ENCODE measurements at places on chromosomes 3 and 15.
A peak's percentile ranks its signal among the peaks of the same experiment; 100 is the strongest.

DNA sequence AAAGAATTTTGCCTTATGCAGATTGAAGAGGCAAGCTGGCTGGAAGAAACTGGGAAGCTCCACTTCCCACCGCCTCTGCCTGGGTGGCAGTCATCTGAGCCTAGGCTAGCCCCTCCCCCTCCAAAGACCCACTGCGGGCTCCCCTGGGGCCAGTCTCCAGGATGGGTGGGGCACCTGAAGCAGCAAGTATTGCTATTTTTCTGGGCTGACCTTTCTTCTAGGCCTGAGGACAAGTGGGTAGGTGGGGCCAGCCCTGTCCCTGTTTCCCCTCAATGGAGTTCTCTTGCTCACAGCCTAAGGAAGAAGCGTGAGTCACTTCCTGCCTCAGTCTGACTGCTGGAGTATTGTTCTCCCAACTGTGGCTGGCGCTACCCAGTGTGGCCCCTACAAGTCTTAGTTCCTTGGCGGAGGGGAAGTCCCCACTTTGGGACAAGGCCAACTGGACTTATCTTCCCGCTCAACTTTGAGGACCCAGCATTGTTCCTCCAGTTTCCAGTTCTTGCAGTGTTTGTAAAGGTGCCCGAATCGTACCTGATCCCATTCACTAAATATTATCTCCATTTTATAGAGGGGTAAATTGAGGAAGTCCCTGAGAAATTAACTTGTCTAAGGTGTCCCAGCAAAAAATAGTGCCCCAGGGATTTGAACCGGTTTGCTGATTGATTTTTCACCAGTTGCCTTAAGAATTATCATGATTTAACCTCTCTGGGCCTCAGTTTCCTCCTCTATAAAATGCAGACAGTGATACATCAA lies 1.4 kb downstream of the FURIN start:
- DNase-seq = no peak

DNA sequence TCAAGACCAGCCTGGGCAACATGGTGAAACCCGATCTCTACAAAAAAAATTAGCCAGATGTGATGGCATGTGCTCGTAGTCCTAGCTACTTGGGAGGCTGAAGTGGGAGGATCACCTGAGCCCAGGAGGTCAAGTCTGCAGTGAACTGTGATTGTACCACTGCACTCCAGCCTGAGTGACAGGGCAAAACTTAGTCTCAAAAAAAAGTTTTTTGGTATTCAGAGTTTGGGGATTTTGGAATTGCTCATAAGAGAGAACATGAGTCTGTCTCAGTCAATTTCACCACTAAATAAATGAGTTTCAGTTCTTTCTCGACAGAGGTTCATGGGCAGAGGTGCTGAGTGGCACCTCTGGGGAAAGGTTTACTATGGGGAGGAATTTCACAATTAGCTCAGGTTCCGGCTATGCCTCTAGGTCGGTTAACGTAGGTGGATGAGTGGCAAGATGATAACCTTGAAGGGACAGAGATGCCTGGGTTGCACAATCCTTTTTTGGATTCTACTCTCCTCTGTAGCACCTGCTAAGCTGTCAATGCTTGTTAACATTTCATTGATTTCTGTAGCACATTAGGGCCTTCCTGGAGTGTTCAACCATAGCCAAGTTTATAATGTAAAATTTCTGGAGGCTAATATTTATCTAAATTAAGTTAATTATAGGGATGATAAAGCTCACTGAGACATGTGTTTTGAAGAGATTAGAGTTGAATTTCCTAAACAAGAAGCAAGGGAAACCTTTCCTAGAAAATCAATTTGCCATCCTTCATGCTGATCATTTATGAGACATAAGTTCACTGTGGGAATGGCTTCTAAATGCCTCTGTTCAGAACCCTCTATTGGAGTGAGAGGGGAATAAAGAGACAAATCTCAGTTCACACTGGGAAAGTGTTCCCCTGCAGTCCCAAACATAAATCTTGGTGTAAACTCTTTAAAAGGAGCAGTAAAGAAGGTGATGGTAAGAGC lies 37.4 kb upstream of the DCP1A start:
- DNase-seq = no peak

- no peak for DNase-seq
Observed at GRCh38 chr3:121995161-121996137, 26.6 kb downstream of the ILDR1 start.

GRCh38 chr3:159763011-159763601 lies 225.5 kb upstream of the IL12A start:
- peak; percentile 54 for DNase-seq

- peak; percentile 58 for DNase-seq
Observed at GRCh38 chr3:72629191-72629631, 219.0 kb downstream of the SHQ1 start.

GRCh38 chr3:58357402-58357801 lies 24.7 kb downstream of the PXK start:
- no peak for DNase-seq

DNA sequence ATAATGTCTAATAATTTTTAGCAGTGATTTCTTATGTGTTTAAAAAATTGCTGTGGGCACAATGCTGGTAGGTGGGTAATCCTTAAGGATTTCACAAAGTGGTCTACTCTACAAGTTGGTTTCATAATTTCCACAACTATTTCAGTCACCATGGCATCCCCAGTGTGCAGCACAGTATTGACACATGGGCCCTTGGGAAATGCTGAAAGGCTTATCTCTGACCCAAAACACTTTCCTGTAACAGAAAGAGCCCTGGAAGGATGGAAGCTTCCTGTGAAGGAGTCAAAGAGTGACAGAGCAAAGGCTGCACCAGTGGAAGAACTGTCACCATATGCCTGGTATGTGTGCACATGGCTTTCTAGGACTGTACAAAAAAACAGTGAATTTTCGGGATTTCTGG lies 153.7 kb downstream of the ANO10 start:
- DNase-seq = no peak

DNA sequence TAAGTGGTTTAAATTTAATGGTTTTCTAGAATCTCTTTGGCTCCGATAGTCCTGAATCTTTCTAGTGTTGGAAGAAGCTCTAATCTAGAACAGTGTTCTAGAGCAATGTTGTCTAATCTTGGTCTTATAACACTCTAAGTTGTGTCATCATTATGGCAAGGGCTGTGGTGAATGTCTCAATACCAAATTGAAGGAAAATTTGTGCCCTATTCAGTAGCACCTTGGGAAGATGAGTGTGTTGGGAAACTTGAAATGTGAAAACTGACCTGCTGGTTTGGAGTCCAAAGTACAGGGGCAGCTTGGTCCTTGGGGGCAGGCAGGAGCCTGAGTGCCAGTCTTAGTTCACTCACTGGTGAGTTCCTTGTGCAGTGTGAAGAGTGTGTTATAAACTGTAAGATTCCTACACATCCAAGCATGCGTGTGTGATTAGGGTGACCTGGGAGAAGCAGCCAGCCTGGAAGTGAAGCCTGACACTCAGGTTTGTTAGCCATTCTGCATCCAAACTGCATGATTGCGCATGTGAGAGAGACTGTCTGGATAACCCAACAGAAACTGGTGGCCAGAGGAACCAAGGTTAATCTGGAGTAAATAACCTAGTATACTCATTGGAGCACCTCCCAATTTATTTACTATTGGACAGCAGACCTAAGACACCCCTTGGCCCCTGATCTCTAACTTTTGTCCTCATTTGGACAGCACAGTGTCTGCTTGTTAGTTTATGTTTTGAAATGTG lies 14.6 kb downstream of the ZNF592 start:
- DNase-seq = no peak

DNA sequence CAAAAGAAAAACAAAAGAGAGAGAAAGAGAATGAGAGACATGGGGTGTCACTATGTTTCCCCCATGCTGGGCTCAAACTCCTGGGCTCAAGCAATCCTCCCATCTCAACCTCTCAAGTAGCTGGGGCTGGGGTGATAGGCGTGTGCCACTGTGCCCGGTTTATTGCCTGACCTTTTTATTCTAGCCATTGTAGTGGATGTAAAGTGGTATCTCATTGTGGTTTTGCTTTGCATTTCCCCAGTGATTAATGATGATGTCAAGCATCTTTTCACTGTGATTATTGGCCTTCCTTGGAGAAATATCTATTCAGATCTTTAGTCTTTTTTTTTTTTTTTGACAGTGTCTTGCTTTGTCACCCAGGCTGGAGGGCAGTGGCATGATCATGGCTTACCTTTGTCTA lies 37.7 kb upstream of the GK5 start:
- no peak for DNase-seq

- DNase-seq = peak; percentile 62
Observed at GRCh38 chr15:92848852-92849598, 51.1 kb upstream of the CHD2 start.

- DNase-seq = no peak
Observed at GRCh38 chr15:93159930-93160329, 70.9 kb upstream of the RGMA start.

GRCh38 chr15:26582840-26583239 lies 190.0 kb downstream of the GABRB3 start:
- no peak for DNase-seq

DNA sequence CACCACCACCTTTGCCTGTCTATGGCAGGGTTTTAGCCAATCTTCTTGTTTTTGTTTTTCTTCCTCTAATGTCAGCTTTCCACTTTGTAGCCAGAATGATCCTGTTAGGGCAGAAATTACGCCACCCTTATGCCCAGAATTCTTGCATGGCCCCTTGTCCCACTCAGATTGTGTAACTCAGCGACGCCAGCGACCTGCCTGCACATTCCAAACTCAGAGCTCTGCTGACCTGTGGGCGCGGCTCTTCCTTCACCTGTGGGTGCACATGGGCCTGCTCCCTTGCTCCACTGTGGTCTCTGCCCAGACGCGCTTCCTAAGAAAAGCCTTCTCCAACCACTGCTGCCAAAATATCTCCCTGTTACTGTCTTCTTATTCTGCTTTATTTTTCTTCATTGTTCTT lies 45.0 kb downstream of the MED12L start:
- no peak for DNase-seq

GRCh38 chr3:136728918-136729317 lies 23.3 kb downstream of the STAG1 start:
- no peak for DNase-seq

- peak; percentile 38 for DNase-seq
Observed at GRCh38 chr3:119469418-119470189, 841 bp downstream of the POGLUT1 start.

GRCh38 chr15:33310481-33311311 lies at the start of gene RYR3:
RYR3 (plus strand) TSS chr15:33310967; CDS start chr15:33311046, 79 bp downstream.
- no peak for DNase-seq

- DNase-seq = no peak
Observed at GRCh38 chr3:24704496-24704895, 209.8 kb upstream of the THRB start.

DNA sequence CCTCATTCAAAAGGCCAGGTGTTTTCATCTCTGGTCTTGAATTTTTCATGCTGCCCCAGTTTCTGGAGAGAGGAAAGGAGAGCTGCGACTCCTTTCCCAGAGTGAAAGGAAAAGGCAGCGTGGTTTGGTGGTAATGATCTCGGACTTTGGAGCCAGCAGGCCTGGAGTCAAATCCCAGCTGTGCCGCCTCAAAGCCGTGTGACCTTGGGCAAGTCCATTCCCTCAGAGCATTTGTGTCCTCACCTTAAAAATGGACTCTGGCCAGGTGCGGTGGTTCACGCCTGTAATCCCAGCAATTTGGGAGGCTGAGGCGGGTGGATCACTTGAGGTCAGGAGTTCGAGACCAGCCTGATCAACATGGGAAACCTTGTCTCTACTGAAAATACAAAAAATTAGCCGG lies 4.7 kb upstream of the CCDC33 start:
- DNase-seq = no peak

- DNase-seq = no peak
Observed at GRCh38 chr15:81092559-81092902, 41.5 kb upstream of the CFAP161 start.

GRCh38 chr3:35633332-35634124 lies 5.8 kb upstream of the ARPP21 start:
- no peak for DNase-seq

- no peak for DNase-seq
Observed at GRCh38 chr3:151248772-151249337, 29.5 kb downstream of the P2RY14 start.

DNA sequence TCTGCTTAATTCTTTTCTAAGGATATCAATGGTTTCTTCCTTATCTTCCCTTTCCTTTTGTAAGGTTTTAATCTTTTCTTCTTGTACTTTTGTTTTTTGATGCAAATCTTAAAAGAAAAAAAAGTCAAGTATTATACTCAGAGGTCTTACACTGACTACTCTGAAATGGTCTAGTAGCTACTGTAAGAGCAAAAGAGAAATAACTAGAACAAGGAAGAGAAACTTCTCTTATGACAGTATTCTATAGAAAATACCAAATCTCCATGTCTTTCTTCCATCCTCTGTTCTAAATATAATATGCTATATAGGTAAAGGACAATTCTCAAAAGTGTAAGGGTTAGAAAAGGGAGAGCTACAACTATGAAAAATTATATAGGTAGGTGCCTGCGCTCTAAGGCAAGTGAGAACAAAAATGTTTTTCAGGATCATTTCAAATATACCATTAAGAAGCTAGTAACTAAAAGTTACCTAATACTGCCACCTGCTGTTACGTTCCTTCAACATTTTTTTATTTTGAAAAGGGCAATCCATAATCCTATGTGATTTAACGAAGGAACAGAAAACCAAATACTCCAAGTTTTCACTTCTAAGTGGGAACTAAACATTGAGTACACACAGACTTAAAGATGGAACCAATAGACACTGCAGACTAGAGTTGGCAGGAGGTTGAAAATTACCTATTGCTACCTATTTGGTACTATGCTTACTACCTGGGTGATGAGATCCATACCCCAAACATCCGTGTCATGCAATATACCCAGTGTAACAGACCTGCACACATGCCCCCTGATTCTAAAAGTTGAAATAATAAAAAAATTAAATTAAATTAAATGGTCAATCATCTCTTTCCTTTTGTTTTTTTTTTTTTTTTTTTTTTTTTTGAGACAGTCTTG lies 36.7 kb downstream of the CIP2A start:
- DNase-seq = peak; percentile 6

DNA sequence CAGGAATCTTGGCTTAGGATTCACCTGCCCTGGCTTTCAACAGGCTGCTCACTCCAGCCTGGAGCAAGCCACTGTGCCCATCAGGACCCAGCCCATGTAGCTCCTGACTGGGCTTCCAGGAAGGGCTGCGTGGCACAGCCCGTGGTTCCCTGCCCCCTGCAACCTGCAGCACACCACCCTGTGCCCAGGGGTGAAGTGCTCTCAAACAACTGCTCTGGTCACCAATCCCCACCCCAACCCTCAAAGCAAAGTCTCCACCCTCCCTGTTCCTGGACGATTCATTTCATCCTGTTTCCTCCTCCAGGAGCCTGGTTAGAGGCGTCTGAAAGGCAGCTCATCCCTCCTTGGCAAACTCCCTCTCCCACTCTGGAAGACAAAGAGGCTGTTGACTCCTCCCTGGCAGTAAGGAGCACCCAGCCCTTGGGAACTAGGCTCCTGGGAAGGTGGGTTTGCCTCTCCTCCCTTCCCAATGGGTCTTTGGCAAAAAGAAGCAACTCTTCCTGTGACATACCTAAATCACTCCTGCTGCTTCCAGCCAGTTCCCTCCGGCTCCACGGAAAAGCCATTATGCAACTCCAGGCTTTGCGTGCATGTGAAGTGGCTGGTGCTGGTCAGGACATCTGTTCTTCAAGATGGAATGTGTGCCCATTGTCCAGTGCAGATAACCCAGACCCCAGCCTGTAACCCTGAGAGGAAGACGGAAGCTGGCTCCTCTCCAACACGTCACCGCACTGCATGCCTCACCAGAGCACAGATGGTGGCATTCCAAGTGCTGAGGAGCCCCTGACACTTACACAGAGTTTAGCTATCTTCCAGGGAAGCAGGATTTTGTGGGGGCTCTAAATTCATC lies 29.1 kb upstream of the VIPR1 start:
- no peak for DNase-seq
